ENCODE measurements at places on chromosomes 1 and 21.

GRCh38 chr1:84959294-84959693 is 37.6 kb downstream of the MCOLN2 start:
- no peak for DNase-seq

DNA sequence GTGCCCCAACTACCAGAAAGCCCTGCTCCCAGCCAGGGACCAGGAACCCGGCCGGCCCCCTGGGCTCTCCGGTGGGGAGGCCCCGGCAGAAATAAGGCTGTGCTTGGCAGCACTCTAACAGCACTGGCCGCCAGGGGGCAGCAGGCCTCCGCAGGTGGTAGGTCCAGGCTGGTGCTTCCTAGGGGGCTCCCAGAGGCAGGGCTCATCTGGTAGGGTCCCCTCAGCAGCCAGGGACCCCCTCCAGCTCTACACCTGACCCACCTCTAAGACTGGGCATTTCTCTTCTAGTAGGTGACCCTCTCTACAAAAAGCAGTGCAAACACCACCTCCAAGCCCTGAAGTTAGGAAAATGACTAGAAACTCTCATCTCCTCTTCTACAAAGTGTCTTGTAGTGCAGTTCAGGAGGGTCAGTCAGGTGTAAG is 85.6 kb downstream of the STUM start:
- peak; percentile 90 for DNase-seq

- DNase-seq, result no peak
Measured at GRCh38 chr1:93352376-93352775, 6.7 kb downstream of the DR1 start.

DNA sequence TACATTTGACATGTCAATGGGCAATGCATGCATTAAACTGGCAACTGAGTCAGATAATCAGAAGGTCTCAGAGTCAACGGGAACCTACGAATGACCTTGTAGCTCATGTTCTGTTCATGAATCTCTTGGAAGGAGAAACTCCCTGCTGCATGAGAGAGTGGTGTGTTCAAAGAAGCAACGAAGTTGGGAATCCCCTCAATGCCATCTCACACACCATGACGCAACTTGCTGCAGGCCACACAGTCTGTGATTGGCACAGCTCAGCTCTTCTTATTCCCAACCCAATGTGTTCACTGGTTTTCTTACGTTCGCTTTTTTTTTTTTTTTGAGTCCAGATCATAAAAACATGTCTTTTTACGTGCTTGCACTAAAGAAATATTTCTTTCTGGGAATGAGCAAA is 53.5 kb upstream of the PRDM2 start:
- no peak for DNase-seq

DNA sequence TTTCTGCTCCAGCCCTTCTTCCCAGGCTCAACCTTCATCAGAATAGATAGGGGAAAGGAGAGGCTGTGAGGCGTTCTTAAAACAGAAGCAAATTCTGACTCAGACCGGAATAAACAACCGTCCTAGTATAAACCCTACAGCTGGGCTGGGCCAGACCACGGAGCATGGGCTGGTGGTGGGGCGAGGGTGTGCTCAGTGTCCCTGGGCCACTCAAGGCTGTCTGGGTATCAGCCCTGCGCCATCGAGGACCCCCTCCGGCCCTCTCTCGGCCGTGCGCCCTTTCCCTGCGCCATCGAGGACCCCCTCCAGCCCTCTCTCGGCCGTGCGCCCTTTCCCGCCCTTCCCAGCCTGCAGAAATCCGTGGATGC is 36.0 kb downstream of the CAPN2 start:
- DNase-seq, result peak; percentile 79

GRCh38 chr1:233256789-233257188 is 38.7 kb downstream of the PCNX2 start:
- DNase-seq, result no peak

- no peak for DNase-seq
Measured at GRCh38 chr1:983798-984475, 2.0 kb upstream of the PERM1 start.

DNA sequence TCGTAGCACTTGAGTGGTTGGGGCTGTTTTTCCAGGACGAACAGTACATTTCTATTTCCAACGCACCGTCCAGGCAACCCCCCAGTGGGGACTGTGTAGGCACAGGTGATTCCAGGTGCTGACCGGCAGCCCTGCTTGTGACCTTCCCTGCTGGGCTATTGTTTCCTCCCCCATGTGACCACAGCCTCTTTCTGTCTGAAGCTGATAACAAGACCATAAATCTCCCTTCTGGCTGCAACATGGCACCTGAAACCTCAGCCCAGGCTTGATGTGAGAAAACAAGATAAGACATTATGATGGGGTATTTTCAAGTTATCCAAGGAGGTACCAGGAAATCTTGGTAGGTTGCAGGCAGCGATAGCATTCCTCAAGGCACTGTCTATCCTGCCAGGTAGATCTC is 48.2 kb downstream of the HLX start:
- no peak for DNase-seq

DNA sequence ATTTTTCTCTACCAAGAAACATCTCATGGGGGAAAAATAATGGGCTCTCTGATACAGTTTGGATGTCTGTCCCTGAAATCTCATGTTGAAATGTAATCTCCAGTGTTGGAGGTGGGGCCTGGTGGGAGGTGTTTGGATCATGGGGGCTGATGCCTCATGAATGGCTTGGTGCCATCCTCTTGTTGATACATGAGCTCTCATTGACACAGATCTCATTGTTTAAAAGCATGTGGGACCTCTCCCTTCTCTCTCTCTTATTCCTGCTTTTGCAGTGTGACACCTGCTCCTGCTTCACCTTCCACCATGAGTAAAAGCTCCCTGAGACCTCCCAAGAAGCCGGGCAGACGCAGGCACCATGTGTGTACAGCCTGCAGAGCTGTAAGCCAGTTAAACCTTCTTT is 332.5 kb upstream of the NRIP1 start:
- no peak for DNase-seq

DNA sequence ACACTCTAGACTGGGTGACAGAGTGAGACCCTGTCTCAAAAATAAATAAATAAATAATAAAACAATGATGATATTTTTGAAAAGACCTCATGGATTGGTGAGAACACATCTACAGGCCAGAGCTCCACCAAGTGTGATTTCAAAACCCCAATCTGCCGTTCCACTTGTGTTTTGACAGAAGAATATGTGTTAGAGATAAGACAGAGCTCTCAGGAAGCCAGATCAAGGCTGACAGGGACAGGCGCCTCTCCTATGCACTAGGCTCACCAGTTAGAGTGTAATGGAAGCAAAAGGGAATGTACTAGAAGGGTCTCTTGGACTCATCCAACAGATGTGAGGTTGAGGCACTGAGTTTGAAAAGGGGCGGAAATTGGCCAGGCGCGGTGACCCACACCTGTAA is 110.7 kb upstream of the ERRFI1 start:
- DNase-seq, result no peak

DNA sequence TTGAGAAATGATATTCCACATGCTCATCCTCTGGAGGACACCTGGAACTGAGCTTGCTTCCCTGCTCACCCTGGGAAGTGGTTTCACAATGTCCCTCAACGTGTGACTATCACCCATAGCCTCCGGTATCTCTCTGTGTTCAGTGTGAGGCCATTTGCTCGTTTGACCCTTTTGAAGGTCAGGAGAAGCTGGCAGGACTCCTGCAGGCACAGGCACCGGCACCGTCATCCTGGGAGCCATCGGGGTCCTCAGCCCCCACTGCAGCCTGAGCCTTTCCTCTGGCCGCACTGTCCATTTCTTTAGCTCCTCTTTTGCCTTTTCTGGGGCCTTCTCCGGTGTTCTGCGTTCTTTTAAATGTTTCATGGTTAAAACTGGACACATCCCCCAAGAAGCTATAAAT is 159.6 kb upstream of the COL6A1 start:
- no peak for DNase-seq

DNA sequence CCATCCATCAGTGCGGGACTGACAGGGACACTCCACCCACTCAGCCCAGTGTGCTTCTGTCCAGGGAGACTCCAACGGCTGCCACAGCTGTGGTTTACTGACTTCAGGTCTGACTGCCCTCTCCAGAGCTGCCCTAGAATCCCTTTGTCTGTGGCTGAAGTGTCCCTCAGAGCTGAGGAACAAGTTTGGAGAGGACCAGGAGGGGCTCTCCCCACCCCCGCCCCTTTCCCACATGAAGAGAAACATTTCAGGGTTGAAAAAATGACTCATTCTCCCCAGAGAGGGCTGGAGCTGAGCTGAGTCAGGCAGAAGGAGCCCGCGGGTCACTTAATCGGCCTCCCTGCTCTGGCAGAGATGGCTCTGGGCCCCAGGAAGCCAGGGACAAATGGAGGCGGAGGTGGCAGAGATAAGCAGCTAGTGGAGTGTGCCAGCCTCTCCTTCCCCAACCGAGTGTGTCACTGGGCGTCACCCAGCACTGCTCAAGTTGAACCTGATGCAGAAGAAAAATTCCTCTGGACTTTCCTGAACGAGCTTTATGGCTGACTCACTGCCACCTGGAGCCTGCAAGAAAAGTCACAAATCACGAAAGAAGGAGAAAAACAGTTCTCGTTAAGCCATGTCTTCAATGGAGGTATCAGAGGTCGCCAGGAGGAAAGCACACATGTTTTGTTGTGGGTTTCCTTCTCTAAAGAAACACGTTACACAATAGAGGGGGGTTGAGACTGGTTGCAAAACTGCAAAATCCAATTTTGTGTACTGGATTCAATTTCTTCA is 34.3 kb upstream of the ECE1 start:
- no peak for DNase-seq

DNA sequence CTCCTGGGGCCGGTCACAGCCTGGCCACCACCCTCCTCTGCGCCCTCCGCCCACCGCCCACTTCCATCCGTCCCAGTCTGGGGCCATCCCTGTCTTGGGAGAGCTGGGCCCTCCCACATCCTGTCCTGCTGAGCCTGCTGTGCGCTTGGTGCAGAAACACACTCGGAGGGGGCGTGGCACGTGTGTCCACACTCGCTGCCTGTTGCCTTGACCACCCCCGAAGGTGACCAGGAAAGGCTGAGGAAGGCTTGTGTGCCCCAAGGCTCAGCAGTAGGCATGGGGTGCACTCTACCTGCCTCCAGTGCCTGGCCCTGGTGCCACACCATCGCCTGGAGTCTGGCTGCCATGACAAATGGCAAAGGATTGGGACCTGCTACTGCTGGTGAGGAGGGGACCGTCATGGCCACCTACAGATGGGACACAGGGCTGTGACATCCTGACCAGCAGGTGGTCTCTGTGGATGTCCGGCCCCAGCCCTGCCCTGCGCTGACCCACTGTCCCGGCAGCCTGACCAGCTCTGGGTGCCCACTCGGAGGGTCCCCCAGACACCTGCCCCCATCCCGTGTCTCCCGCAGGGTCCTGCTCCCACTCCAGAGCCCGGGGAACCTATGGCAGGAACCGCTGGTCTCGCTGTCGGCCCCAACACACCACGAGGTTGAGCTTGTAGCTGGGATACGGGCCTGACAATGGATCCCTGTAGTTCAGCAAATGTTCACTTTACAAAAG is 23.2 kb upstream of the PTTG1IP start:
- peak; percentile 87 for DNase-seq

DNA sequence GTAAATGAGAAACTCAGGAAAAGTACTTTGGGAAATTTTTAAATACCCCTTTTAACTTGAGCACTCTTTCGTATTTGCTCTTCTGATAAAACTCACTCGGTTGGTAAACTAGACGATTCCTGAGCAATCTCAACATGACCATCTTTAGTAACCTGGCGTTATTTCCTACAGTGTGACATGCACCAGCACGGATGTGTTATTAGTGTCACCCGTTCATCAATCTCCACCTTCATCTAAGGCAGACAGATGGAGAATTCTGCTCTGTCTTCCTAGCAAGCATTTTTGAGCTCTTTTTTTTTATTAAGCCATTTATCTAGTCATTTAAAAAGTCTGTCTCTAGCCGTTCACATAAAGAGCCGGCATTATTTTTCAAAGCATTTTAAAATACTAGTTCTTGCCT is 155.2 kb downstream of the DISP1 start:
- no peak for DNase-seq

- no peak for DNase-seq
Measured at GRCh38 chr1:31715087-31715872, 11.5 kb upstream of the COL16A1 start.

DNA sequence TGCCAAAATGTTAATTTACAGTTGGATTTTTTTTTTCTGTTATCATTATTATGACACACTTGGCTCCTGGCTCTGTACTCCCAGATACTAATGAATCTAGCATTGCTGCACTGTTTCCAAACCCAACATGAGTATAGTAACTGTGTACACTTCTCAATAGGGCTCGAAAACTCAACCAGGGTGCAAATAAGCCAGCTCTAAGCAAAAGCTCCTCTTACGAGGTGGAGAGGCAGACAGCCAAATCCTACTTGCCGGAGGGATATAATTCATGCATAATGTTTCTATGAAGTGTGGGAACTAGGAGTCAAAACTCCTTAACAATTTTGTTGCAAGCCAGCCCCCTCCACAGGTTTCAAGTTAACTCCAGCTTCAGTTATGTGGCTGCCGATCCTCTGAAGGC is 510.4 kb upstream of the ZP4 start:
- no peak for DNase-seq
